ENCODE measurements at places on chromosomes 13 and 19.
A peak's percentile ranks its signal among the peaks of the same experiment; 100 is the strongest.

GRCh38 chr19:18985257-18985656 is 44.2 kb upstream of the HOMER3 start:
- DNase-seq: no peak

GRCh38 chr13:78787190-78787589 is 128.2 kb upstream of the OBI1 start:
- DNase-seq: no peak

DNA sequence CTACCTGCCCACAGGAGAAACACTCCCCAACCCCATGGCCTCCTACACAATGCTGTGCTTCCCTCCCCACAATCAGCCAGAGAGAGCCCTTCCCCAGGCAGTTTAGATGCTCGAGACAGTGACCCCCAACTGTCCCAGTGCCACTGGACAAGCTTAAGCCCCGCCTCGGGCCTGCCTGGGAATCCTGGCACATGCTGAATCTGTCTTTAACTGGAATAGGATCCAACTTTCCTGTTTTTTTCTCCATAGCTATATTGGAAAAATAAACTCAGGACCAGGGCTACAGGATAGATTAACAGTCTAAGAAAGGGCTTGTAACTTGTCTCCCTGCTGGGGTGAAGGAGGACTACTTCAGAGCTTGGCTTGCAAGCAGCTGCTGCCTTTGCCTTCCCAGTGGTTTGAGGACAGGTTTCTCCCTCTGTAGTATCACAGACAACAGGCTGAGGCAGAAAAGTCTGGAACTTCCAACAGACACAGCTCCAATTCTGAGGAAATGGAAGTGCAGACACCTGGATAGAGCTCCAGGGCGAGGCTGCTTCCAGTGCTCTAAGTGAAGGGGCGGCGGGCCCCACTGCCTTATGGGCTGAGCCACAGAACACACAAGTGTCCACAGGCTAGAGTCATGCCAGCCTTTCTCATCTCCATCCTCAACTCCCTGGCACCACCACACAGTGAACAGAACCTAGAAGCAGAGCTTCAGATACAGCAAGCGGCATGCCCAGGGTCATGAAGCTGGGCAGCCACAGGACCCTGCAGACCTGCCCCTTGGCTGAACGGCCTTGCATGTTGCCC is 228.3 kb downstream of the TUBA3C start:
- no peak for DNase-seq

- DNase-seq: no peak
These were observed 216.2 kb downstream of the SLC7A1 start for GRCh38 chr13:29379281-29379680.

DNA sequence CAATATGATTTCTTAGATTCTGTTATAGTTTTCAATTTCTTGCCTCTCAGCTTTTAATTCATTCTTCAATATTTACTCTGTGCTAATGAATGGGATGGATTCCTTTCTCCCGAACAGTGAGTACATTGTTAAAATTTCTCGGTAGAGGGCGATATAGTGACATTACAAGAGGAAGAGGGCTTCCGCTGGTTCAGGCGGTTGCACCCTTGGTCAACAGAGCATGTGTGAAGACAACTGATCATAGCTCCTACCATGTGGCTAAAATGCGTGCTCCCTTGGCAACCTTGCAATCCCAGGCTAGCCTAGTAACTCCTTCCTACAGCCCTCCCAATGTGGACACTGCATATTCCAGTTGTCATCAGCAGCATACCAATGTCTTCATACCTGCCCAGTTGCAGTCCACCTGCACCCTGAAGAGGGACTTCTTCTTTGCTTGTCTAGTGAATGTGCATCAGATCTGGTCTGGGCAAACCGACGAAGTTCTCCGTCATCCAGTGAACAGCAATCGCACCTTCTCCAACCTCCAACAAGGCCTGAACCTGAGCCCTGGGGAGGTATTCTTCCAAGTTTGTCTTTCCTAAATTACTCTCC is 653.0 kb upstream of the GPC6 start:
- no peak for DNase-seq

- no peak for DNase-seq
These were observed 56.4 kb upstream of the STARD13 start for GRCh38 chr13:33341861-33342452.

DNA sequence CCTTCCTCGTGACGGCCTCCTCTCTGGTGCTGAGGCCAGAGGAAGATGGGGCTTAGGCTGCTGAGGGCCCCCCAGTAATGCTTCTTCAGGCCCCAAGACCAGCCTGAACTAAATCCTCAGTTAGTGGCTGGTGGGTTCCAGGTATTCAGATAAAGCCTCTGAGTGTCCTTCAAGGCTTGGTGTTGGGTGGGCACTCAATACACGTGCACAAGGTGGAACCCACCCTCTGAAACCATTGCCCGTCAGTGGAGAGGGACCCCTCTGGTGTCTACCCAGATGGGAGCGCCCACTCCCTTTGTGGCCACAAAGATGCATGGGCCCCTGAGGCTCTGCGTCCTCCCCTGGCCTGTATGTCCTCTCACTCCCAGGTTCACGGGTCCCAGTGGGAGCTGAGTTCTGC is 79.0 kb downstream of the IER2 start:
- DNase-seq: no peak

DNA sequence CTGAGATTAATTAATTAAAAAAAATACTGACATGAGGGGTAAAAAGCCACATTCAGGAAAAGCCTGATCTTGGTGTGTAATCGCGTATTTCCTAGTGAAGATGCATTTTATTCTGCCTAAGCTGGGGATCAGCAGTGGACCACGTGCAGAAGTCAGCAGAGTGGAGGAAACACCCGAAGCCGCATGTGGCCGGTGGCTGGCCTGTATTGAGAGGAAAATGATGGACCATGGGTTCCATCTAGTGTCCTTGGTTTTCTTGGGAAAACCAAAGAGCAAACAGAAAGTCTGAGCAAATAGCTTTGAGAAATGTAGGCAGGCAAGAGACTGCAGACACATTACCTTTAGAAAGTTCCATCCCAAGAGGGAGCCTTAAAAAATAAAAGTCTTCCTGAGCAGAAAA is 23.7 kb upstream of the SHISA2 start:
- no peak for DNase-seq

GRCh38 chr19:54551950-54552912 is 21.4 kb upstream of the LILRA2 start:
- no peak for DNase-seq

GRCh38 chr13:52010890-52011631 is at the start of gene ATP7B:
TSS of gene ATP7B (minus strand) at chr13:52011450. CDS start at chr13:52011337, 113 bp downstream.
- DNase-seq: peak; percentile 1

DNA sequence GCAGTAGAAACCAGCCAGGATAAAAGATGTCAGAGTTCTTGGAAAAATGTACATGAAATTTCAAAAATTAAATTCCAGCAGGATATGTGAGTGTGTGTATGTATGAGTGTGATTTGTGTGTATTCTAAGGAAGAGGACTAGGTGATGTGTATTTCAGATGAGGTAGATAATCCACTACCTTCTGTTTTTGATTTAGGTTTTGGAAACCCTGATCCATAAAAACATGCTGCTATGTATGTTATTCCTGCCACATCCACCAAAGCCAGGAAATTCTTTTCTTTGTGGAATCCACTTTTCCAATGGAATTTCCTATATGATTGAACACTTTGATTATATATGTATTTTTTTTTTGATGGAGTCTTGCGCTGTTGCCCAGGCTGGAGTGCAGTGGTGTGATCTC is 276.9 kb downstream of the UQCRFS1 start:
- no peak for DNase-seq

GRCh38 chr13:50531917-50532899 is 311.3 kb downstream of the DLEU7 start:
- no peak for DNase-seq

All from stimulated activated CD4-positive, alpha-beta T cell treated with anti-CD3 and anti-CD28 coated beads, Interleukin-12 subunit alpha, Interleukin-12 subunit beta, amount 100 ng/mL, for 48 hours (primary cell).